ENCODE measurements at places on chromosomes 13 and 19.
A peak's percentile ranks its signal among the peaks of the same experiment; 100 is the strongest.

DNA sequence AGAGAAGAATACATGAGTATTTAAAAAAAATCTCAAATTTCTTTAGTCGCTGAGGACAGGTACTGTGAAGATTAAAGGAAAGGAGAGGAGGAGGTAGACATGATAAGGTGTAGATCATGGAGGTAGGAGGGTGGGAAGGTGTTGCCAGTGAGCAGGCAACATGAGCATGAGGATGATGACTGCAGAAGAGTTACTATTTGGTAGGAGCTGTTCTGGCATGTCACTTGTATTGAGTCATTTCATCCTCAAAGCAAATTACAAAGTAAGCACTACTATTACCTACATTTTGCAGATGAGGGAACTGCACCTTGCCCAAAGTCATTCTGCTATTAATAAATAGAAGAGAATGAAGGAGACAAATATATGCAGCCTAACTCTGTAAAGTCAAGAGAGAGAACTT is 435.8 kb upstream of the KLF12 start:
- DNase-seq: no peak

DNA sequence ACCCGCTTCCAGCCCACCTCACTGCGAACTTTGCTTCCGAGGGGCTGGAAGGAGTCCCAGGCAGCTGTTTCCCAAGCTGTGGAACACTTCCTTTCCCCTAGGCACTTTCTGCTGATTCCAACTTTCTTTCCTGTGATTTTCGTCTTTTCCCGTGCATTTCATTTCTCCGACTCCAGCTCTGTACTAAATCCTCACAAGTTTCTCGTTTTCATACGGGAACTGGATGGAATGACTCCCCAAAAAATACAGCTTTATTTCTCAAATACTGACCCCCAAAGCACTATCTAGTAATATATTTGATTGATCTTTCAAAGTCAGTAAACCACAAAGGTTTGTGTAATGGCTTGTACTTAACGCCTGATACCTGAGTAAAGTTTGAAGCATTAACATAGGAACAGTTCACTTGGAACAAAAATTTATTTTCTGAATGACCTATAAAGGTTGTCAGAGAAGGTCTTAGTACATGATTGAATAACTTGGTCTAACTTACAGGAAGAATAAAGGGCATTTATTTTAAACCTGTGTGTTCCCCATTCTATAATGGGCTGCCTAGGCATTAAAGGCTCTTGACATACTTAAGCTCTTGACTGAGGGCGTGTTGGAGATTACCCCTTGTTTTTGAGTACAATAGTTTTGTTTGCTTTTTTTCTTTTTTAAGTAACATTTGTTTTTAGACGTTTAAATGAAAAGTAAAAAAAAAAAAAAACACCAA is 1.3 kb upstream of the PCDH9 start:
- no peak for DNase-seq

GRCh38 chr19:38321646-38322196 is 2.1 kb downstream of the KCNK6 start:
- no peak for DNase-seq

- no peak for DNase-seq
Measured at GRCh38 chr13:53160211-53160610, 131.6 kb downstream of the OLFM4 start.

DNA sequence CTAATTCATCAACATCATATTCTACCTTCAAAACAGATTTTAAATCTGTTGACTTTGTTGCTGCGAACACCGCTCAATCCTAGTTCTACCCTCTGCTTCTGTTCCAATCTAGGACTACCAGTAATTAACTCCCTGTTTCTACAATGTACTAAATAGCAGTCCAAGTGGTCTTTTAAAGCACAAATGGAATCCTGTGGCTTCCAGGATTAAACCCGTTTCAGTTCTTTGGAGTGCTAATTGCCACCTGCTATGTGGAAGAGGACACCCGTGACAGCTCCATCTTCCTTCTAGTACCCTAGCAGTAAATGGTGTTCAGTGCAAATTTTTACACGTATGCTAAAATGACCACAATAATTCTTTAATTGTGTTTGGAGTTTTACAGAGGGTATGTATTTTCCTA is 232.1 kb downstream of the TDRD3 start:
- no peak for DNase-seq

DNA sequence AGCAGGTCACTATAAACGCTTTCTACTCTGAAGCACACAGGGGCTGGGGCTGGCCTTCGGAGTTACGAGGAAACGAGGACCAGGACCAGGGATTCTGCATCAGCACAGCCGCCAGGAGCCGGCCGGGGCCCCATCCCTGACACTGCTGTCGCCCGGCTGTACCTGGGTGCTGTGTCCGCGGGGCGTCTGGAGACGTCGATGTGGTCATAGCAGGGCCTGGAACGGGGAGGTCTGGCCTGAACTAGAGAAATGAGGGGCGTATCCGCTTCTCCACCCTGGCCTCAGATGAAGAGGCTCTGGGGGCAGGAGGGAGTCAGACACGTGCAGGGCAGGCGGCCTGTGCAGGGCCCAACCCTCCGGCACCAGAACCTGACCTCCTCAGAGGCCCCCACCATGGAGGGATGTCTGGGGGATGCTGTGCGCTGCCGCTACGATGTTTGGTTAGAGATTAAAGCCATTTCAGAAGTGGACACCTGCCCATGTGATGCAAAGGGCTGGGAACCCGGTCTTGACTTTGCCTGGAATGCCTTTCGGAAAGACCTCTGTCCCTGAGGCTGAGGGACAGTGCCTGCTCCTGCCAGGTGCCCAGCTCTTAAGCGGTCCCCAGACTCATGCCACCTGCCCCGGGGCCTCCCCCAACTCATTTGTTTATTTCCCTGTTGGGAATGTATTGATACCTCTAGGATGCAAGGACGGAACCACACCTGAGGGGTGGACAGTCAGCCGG is 21.4 kb downstream of the GAS6 start:
- no peak for DNase-seq

DNA sequence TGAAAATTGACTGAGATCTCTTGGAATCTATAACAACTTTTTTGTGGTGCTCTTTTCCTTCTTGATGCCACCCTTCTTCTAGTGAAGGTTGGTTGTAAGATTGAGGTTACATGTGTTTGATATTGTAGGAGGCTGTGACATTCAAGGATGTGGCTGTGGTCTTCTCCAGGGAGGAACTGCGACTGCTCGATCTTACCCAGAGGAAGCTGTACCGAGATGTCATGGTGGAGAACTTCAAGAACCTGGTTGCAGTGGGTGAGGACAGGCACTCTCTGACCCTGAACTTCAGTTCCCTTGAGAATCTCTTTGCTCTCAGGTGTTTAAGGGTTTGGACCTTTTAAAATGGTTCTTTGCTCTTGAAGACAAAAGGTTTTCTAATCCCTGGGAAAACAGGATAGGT is 16.0 kb downstream of the ZNF227 start:
- no peak for DNase-seq

DNA sequence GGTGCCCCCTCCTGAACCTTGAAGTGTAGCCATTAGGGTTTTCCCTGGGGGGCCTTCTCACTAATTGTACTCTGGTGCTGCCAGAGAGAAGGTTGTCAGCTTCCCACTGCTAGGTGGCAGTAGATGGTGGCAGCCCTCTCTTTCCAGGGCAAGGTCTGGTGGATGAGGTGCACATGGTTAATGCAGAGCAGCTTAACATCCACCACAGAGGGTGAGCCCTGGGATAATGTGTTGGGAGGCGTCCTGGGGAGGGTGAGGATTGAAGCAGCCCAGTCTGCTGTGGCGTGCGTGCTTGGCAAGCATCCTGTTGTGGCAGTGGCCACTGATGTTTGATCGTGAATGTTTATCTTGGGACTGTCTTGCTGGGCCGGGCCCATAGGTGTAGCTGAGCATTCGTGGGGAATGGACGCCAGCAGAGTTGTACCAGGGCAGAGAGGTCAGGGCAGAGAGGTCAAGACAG is 5.8 kb downstream of the EGLN2 start:
- DNase-seq: peak; percentile 43

DNA sequence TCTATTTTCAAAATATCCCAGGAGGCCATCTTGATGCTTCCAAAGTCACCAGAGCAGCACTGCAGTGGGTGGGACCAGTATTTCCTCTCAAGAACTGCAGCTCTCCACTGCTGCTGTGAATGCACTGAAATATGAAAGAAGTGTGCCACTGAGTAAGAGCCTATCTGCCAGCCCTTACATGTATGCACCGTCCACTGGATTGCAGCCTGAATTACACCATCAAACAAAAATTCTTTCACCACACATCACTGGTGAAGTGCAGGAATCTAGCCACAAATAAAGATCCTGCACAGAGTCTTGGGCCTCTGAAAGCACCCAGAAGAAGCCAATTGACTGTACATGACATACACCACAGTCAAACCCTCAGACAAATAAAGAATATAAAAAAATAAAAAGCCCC is 249.0 kb downstream of the LHFPL6 start:
- no peak for DNase-seq

DNA sequence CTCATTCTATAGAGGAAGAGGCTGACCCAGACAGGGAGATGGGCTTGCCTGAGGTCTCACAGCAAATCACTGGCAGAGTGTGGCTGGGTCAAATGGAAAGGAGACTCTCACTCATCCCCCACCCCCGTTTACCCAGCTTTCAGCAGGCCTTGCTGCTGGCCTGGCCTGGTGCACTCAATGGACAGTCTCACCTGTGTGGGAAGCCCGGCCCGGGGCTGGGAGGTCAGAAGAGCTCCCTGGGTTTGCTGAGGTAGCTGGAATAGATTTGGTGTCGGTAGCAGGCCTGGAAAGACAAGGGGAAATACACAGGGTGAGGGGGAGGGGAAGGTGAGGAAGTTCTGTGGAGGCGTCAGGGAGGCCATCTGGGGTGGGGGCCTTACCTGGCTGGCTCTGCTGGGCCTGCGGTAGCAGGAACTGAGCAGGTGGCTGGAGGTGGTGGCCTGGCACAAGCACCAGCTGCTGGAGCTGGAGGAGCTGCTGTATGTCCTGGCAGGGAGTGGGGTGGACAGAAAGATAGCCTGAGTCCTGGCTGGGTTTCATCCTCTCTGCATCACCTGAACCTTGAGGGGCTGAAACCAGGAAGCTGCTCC is 23.5 kb downstream of the ZNF574 start:
- DNase-seq: no peak

DNA sequence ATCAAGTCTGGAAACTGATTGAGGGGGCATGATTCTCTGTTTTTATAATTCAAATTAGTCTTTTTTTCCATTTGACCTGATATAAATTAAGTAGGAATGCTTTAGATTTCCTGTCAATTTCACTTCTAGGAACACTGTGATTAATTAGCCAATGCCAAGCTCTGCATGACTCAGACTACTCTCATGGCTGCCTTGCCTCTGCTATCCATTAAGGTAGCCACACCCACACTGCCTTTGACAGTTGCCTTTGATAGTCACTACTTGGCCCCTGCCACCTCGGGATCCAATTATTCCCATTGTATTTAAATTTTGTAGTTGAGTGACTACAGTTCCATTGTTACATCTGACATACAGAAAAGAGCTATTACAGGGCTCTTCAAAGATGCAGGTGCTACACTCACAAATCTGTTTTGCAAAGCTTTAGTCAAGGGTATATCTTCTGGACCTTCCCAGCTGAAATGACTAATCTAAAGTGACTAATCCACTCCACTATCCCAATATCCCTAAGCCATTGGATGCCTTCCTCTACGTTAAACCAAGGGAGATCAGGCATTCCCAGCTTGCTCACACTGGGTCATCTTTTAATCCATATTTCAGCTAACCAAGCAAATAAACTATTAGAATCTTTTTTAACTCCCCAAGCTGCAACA is 1193.1 kb upstream of the MIR17HG start:
- DNase-seq: no peak

DNA sequence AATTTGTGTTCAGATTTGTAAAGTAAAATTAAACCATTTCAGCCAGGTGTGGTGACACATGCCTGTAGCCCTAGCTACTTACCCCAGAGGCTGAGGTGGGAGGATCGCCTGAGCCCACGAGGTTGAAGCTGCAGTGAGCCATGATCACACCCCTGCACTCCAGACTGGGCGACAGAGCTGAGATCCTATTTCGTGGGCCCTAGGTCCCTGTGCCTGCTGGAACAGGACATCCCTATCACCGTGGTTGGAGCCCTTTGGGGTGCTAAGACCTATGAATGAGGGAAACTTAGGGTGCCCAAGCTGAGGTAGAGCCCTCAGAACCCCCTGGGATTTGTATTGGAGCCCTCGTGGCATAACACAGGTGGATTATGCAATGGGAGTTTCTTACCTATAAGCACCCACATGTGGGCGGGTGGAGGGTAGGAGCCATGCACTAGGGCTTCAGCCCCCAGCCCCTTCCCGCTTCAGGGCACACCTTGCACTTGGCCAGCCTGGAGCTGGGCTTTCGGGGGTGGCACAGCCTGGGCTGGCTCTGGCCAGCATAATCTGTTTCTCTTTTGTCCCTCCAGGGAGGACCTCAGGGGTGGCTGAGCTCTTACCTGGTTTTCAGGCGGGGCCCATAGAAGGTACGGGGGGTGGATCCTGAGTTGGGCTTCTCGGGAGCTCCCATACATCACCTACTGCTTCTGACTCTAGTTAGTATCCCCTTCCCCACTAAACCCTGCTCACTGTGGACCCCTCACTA is 7.2 kb upstream of the USF2 start:
- DNase-seq: no peak

- no peak for DNase-seq
Measured at GRCh38 chr19:18292462-18292809, 11.0 kb upstream of the JUND start.

- no peak for DNase-seq
Measured at GRCh38 chr13:113051641-113052040, 54.0 kb upstream of the F7 start.

- no peak for DNase-seq
Measured at GRCh38 chr13:23617551-23618024, 47.4 kb downstream of the TNFRSF19 start.

GRCh38 chr19:34681478-34681877 is 4.0 kb downstream of the ZNF302 start:
- no peak for DNase-seq

GRCh38 chr13:20353973-20354372 is 121.9 kb upstream of the GJB6 start:
- no peak for DNase-seq

GRCh38 chr19:55383279-55384130 is 587 bp downstream of the TMEM238 start:
- peak; percentile 46 for DNase-seq

GRCh38 chr19:19554074-19555023 is 16.3 kb downstream of the CILP2 start:
- DNase-seq: peak; percentile 51

DNA sequence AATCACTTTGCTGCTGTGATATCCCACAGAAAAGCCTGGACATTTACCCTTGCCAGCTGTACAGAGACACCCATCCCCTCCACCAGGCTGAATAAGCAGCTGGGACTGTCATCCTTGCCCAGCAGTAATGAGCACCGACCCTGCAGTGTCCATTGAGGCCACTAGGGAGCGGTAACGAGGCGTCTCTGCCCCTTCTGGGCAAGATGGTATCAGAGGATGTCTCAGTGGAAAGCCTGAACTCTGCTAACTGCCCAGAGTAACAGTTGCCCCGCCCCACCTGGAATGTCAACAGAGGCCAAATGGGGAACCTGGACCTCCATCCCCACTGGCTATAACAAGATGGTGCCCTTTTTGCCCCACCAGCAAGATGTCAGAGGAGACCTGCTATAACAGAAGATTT is 22.8 kb upstream of the CEACAM20 start:
- DNase-seq: peak; percentile 7
